Activated T-helper 2 cell treated with anti-CD3 and anti-CD28 coated beads, Interferon-gamma antibody, Interleukin-2, Interleukin-4, amounts not matched to agents 10 μg/mL and 5 μg/mL and 100 μg/mL, durations not matched to agents 14 hours and 24 hours and 36 hours (primary cell): ENCODE measurements at places on chromosomes 4 and X. TPM values are rescaled to one million over a fixed set of nuclear protein-coding genes. Genes with fewer than 3 reads are reported as not detected.

DNA sequence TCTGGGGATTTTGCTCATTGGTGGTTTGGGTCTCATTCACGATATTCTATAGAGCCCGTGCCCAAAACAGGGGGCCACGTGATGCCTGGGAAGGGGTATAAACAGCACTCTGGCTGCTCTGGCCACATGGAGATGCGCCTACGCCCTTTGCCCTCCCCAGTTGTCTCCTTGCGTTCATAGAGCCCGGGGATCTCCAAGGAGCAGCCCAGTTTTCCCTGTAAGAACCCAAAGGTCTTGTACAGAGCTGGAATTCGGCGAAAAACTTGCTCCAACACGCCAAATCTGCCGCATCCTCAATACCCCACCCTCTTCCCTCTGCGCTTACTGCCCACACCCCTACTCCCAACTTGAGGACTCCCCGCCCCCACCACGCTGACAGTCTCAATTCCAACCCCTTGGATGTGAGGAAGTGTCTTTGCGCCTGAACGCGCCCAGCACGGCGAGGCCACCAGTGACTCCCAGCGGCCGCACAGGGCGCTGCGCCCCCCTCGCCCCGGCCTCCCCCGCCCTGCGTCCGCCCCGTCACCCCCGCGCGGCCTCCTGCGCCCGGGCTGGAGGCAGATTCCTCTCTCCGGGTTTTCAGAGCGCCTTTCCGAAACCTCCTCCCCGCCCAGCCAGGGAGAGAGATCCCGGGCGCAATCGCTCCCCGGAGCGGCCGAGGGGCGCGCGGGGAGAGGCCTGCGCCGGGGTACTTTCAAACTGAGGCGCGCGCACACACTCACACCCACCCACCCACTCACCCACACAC is at the start of gene NHS:
NHS (plus strand) TSS at position 582 of the 748 bp plus-strand sequence. CDS start 558 bp downstream, outside the sequence.
- peaks cover 7% of the 10 kb centered on the region for H3K4me1 ChIP-seq
- no peak for DNase-seq
- no peak within 1 kb of the TSS for H3K27ac ChIP-seq
- no peaks in the 10 kb centered on the region for H3K36me3 ChIP-seq
- H3K27me3 ChIP-seq, result peaks cover 31% of the 10 kb centered on the region

DNA sequence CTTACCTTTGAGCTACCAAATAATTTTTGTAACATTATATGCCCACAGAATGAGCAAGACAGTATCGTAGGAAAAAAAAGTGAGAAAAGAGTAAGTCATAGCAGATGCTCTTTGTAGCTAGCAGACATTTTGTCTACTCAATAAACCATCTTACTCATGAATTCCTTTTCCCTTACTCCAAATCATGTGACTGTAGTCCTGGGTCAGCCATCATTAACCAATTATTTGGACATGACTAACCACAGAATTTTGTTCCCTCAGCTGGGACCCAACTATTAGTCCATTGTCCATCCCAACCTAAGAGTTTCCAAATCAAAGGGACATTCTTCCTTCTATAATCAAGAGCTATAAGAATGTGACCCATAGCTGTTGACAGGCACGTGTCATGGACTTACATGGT is 11.4 kb downstream of the UBE2D3 start:
- H3K4me1 ChIP-seq, result peaks cover 77% of the 10 kb centered on the region
- no peak overlapping the region for H3K4me3 ChIP-seq
- peaks cover 76% of the 10 kb centered on the region for H3K36me3 ChIP-seq
- H3K27ac ChIP-seq, result peak overlapping the region; percentile 76

Gene NWD2
- not detected in 2 replicates for total RNA-seq

Gene TREX2
- 0.94 and 1.1 TPM in 2 replicates for total RNA-seq

Gene BST1
- 0.50 and 1.8 TPM in 2 replicates for total RNA-seq

Gene NKX6-1
- not detected in 2 replicates for total RNA-seq

- peaks cover 5% of the 10 kb centered on the region for H3K27me3 ChIP-seq
- no peak overlapping the region for H3K4me3 ChIP-seq
- no peak overlapping the region for H3K27ac ChIP-seq
- peaks cover 29% of the 10 kb centered on the region for H3K36me3 ChIP-seq
Observed at GRCh38 chr4:119302073-119302832, 19.7 kb downstream of the FABP2 start.

Gene GPR50
- total RNA-seq, result not detected in 2 replicates

GRCh38 chr4:89284020-89284424 is 23.6 kb downstream of the GPRIN3 start:
- H3K36me3 ChIP-seq, result peaks cover 33% of the 10 kb centered on the region
- peaks cover 63% of the 10 kb centered on the region for H3K4me1 ChIP-seq
- no peak for DNase-seq
- H3K27ac ChIP-seq, result peak overlapping the region; percentile 83
- no peaks in the 10 kb centered on the region for H3K27me3 ChIP-seq

DNA sequence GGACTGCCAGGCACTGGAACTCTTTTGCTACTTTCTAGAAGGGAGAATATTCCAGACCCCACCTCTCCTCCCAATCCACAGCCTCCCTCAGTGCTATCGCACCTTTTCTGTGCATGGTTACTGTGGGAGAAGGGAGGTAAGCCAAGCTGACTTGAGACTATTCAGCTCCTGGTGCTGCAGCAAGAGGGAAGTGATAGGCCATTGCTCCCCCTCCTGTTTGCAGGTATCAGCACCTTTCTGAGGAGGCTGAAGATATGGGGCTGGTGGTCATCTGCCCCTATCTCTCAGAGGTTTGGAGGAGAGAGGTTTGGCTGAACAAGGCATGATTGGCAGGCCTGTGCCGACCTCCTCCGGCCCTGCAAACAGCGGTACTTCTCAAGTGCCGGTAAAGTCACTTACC is 103.3 kb upstream of the GATB start:
- no peaks in the 10 kb centered on the region for H3K4me1 ChIP-seq
- H3K4me3 ChIP-seq, result no peak overlapping the region
- H3K27me3 ChIP-seq, result peaks cover 9% of the 10 kb centered on the region
- DNase-seq, result no peak
- no peaks in the 10 kb centered on the region for H3K36me3 ChIP-seq

DNA sequence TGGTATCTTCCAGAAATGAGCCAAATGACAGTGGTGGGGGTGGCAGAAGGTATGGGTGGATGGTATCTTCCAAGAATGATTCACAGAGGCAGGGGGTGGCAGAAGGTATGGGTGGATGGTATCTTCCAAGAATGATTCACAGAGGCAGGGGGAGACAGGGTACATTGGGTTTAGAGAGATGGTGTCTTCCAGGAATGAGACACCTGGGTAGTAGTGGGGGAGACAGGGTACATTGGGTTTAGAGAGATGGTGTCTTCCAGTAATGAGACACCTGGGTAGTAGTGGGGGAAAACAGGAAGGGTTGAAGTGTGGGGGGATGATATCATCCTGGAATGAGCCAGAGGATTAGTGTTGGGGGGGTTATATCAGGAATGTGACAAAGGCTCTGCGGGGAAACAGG is 62.0 kb downstream of the MAOA start:
- no peak for DNase-seq
- H3K27me3 ChIP-seq, result no peaks in the 10 kb centered on the region
- no peaks in the 10 kb centered on the region for H3K4me1 ChIP-seq
- H3K36me3 ChIP-seq, result no peaks in the 10 kb centered on the region
- no peak overlapping the region for H3K4me3 ChIP-seq

DNA sequence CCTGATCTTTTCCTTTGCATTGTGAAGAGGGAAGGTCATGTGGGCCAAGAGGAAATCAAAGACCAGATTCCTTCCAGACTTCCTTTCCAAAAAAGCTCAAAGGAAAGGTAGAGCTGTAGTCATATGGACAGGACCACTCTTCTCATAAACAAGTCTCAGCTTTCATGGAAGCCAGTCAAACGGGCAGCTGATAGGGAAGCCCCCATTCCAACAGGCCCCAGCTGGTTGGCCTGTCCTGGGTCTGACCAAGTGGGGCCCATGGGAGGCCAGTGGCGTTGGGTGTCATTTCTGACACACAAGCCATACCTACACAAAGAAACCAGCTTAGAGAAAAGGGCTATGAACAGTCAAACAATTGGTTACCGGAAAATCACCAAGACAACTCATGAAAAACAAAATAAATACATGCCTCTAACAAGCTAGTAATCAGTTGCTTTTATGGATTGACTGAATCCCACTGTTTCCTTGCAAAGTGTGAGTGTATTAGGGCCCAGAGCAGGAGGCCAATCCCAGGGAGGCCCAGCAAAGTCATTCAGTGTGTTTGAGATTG is 149.6 kb upstream of the MAMLD1 start:
- no peaks in the 10 kb centered on the region for H3K4me1 ChIP-seq
- no peak overlapping the region for H3K4me3 ChIP-seq
- no peak for DNase-seq
- peaks cover 12% of the 10 kb centered on the region for H3K27me3 ChIP-seq
- no peak overlapping the region for H3K27ac ChIP-seq
- no peaks in the 10 kb centered on the region for H3K36me3 ChIP-seq

GRCh38 chrX:39438603-39439602 is 637.6 kb downstream of the MID1IP1 start:
- H3K27ac ChIP-seq, result peak overlapping the region; percentile 69
- peaks cover 44% of the 10 kb centered on the region for H3K4me1 ChIP-seq
- H3K27me3 ChIP-seq, result no peaks in the 10 kb centered on the region
- H3K36me3 ChIP-seq, result peaks cover 4% of the 10 kb centered on the region
- no peak for DNase-seq
- H3K4me3 ChIP-seq, result no peak overlapping the region

- H3K27me3 ChIP-seq, result no peaks in the 10 kb centered on the region
- H3K27ac ChIP-seq, result no peak overlapping the region
- peak overlapping the region; percentile 59 for H3K4me3 ChIP-seq
- peaks cover 51% of the 10 kb centered on the region for H3K4me1 ChIP-seq
- DNase-seq, result no peak
Observed at GRCh38 chrX:40090050-40090804, 7.5 kb downstream of the BCOR start.

DNA sequence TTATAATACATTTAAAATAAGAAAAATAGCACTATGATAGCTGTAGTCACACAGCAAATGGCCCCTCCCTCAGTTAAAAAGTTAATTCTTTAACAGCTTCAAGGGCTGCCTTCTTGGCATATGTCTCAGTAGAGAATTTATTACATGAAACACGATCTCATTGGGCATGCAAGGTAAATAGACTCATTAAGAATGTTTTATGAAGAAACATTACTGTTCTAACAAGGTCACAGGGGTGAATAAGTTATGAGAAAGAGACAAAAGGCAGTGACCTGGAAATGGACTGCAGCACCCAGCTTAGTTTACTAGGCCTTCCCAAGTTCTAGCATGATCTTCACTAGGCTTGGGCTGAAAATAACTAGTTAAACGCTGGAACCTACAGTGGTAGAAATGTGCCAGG is 277.7 kb downstream of the NR3C2 start:
- H3K4me1 ChIP-seq, result no peaks in the 10 kb centered on the region
- H3K4me3 ChIP-seq, result no peak overlapping the region
- DNase-seq, result no peak
- no peaks in the 10 kb centered on the region for H3K36me3 ChIP-seq

- H3K4me3 ChIP-seq, result no peak overlapping the region
- H3K27ac ChIP-seq, result no peak overlapping the region
- no peak for DNase-seq
Observed at GRCh38 chrX:29870608-29871007, 344.8 kb upstream of the MAGEB2 start.

- H3K27ac ChIP-seq, result no peak overlapping the region
- no peaks in the 10 kb centered on the region for H3K36me3 ChIP-seq
- H3K4me3 ChIP-seq, result no peak overlapping the region
- DNase-seq, result no peak
- no peaks in the 10 kb centered on the region for H3K4me1 ChIP-seq
Observed at GRCh38 chr4:23920716-23921446, 31.0 kb upstream of the PPARGC1A start.

DNA sequence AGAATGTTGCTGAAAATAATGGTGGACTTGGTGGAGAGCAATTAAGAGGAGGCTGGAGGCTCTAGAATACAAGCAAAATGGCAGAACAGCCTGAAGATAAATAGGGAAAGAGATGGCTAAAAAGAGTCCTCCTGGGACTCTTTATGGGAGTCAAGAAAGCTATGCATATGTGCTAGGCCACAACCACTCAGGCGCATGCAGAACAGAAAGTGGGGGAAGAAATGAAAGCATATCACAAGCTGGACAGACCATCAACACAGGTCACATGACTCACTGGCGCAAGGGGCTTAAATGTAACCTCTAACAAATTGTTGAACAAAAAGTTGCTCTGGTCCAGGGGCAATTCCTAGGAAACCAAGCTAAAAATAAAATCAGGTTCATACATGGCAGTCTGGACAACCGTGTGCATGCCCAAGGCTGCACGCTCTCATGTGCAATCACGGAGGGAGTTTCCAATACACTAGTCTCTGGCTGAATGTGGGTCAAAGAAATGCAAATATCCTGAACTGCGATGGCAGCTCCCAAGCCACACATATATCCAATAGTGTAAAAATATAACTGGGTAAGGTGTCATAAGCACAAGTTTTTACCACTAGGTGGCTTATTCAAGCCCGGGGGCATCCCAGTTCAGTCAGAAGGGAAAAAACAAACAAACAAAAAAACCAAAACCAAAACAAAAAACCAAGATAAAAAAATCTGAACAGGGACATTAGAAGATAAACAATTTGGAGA is 45.4 kb downstream of the ZNF711 start:
- no peaks in the 10 kb centered on the region for H3K36me3 ChIP-seq
- no peak overlapping the region for H3K27ac ChIP-seq

Gene CT45A1
- not detected in 2 replicates for total RNA-seq

GRCh38 chr4:99410075-99410474 is 25.1 kb downstream of the ADH7 start:
- H3K36me3 ChIP-seq, result no peaks in the 10 kb centered on the region
- DNase-seq, result no peak
- peaks cover 6% of the 10 kb centered on the region for H3K4me1 ChIP-seq

DNA sequence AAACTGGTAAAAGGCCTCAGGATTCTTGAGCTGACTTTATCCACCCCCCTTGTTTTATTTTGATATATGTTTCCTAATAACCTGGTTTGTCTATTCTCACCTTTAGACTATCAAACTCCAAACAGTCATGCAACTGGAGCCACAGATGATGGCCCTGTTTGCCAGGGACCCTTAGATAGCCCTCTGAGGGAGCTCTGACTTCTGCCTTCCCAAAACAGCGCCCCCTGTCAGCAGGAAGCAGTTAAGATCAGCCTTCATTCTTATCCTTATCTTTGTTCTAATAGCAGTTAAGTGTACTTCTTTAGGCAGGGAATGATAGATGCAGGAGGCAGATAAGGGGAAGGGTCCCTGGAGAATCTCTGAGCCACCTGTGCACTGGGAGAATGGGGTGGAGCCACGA is 27.5 kb upstream of the CXCL13 start:
- H3K4me1 ChIP-seq, result peaks cover 32% of the 10 kb centered on the region
- H3K27me3 ChIP-seq, result no peaks in the 10 kb centered on the region
- peaks cover 6% of the 10 kb centered on the region for H3K36me3 ChIP-seq
- H3K27ac ChIP-seq, result no peak overlapping the region

Gene TKTL2
- total RNA-seq, result not detected in 2 replicates

DNA sequence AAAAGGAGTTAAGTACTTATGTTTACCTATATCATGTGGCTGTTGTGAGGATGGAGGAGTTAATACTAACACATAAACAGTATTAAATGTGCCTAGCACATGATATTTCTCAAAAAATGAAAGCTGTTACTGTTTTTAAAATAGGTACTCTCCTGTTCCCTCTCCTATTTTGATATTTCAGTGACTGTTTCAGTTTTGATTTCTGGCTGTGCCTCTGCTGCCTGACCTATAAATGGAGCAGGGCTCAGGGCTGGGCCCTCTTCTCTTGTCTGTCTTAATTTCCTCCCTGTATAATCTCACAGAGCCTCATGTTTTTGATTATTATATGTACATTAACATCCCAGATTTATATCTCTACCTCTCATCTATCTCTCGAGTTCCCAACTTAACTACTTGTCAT is 93.3 kb downstream of the UGT8 start:
- H3K4me3 ChIP-seq, result no peak overlapping the region
- H3K27ac ChIP-seq, result no peak overlapping the region
- no peak for DNase-seq
- no peaks in the 10 kb centered on the region for H3K36me3 ChIP-seq

- no peak overlapping the region for H3K4me3 ChIP-seq
- H3K27me3 ChIP-seq, result peaks cover 5% of the 10 kb centered on the region
- H3K4me1 ChIP-seq, result no peaks in the 10 kb centered on the region
- H3K27ac ChIP-seq, result no peak overlapping the region
- H3K36me3 ChIP-seq, result no peaks in the 10 kb centered on the region
Observed at GRCh38 chr4:173005912-173006633, 162.5 kb upstream of the GALNT7 start.
